Activated CD8-positive, alpha-beta T cell treated with anti-CD3 and anti-CD28 coated beads, Interleukin-2, amount 10 ng/mL, durations not matched to agents 7 days and 5 days (primary cell): ENCODE measurements at places on chromosomes 5 and 9. TPM values are rescaled to one million over a fixed set of nuclear protein-coding genes. Genes with fewer than 3 reads are reported as not detected.

Gene LPAR1
- total RNA-seq: not detected

Gene SLC12A2
- total RNA-seq: 17.0 TPM

Gene ZNF454
- not detected for total RNA-seq

- no peak overlapping the region for H3K27ac ChIP-seq
- no peaks in the 10 kb centered on the region for H3K36me3 ChIP-seq
- H3K27me3 ChIP-seq: no peaks in the 10 kb centered on the region
- no peaks in the 10 kb centered on the region for H3K4me1 ChIP-seq
- no peak overlapping the region for H3K4me3 ChIP-seq
These were observed 599.1 kb upstream of the TYRP1 start for GRCh38 chr9:12094046-12094445.

GRCh38 chr5:176837707-176838115 lies 27.4 kb downstream of the UNC5A start:
- H3K36me3 ChIP-seq: no peaks in the 10 kb centered on the region
- no peak overlapping the region for H3K4me3 ChIP-seq
- no peaks in the 10 kb centered on the region for H3K4me1 ChIP-seq
- DNase-seq: peak; percentile 90
- no peak overlapping the region for H3K27ac ChIP-seq
- peaks cover 7% of the 10 kb centered on the region for H3K27me3 ChIP-seq

- no peak overlapping the region for H3K27ac ChIP-seq
- H3K27me3 ChIP-seq: peaks cover 40% of the 10 kb centered on the region
- H3K36me3 ChIP-seq: no peaks in the 10 kb centered on the region
These were observed 26.0 kb downstream of the GARNL3 start for GRCh38 chr9:127290561-127291065.
